GM03348 (cell line): ENCODE measurements at places on chromosomes 1 and 21.

- no peak for DNase-seq
Observed at GRCh38 chr1:109803901-109804331, 40.2 kb upstream of the EPS8L3 start.

DNA sequence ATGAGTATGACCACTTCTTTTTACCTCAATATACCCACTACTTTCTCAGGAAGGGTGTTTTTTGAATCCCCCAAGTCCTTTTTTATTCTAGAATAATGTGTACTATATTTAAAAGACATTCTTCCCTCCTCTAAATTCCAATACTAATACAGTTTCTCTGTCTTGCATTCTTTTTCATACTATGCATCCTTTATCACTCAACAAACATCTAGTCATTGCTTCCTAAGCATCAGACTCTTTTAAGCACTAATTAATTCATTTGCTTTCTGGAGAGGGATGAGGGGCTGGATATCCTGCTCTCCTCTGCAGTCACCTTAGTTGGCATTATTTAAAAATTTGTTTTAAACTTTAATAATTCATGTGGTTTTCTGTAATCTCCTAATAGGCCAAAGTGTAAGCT lies 838.8 kb downstream of the KCNT2 start:
- DNase-seq: peak; percentile 10

GRCh38 chr1:115456441-115456961 lies 118.5 kb upstream of the NGF start:
- DNase-seq: peak; percentile 60

GRCh38 chr1:80962564-80962963 lies 838.2 kb upstream of the ADGRL2 start:
- no peak for DNase-seq

GRCh38 chr1:68228851-68229250 lies 3.5 kb downstream of the WLS start:
- peak; percentile 16 for DNase-seq

GRCh38 chr1:46394108-46394871 lies at the start of gene FAAH:
Gene FAAH (plus strand): TSS chr1:46394317. CDS start chr1:46394349, 32 bp downstream.
- peak; percentile 69 for DNase-seq

GRCh38 chr1:220726634-220727033 lies 21.5 kb upstream of the MTARC2 start:
- DNase-seq: no peak

DNA sequence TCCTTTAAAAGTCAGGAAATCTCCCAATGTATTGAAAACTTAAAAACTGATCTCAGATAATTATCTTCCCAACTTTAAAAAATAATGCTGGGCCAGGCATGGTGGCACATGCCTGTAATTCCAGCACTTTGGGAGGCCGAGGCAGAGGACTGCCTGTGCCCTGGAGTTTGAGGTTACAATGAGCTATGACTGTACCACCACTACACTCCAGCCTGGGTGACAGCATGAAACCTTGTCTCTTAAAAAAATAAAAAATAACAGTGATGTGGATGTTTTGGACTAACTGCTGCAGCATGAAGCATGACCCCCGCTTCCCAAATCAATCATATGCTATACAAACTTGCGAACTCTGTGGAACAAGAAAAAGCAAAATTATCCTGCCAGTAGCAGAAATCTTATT lies 186.3 kb downstream of the RERE start:
- no peak for DNase-seq

GRCh38 chr1:7984811-7985210 lies 23.3 kb downstream of the PARK7 start:
- no peak for DNase-seq

GRCh38 chr1:189237008-189237407 lies 1240.7 kb downstream of the BRINP3 start:
- DNase-seq: no peak

GRCh38 chr1:71778940-71779339 lies 503.4 kb downstream of the NEGR1 start:
- DNase-seq: no peak

GRCh38 chr1:17207966-17208418 lies 3.1 kb downstream of the PADI1 start:
- peak; percentile 79 for DNase-seq

DNA sequence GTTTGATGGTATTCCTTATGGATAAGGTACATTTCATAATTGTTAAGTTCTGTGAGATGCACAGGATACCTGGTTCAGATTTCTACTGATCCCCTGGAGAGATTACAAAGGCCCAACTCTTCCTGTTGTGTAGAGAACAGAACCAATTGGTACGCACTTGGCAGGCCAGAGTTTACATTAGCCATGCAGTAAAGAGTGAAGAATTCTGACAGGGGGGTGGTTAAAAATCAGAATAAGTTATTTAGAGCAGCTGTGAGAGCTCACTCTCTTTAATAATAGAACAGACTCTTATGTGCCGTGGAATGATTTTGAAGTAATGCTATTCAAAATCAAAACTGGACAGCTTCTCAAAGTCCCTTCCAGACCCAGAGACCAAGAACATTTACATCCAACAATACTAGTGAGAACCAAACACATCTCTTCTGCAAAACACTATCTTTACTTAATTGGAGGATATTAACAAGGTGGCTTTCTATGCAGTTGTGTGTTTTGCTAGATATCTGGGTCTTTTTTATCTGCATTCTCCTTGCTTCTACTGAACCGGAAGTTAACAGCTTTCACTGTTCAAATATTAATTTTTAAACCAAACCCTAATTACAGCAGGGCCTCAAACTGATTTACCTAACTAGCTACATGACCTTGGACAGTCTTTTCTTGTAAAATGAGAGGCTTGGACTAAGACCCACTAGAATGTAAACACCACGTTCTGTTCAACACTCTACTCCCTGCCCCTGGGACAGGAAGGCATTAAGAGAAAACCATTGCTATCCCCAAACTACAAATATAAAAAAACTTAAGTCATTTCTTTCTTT lies 4.0 kb downstream of the USP24 start:
- DNase-seq: no peak
